ENCODE measurements at places on chromosomes 7 and 10. TPM values are rescaled to one million over a fixed set of nuclear protein-coding genes. Genes with fewer than 3 reads are reported as not detected.

Gene GNG11
- total RNA-seq = not detected

Gene NUTM2B
- 0.45 TPM for total RNA-seq

DNA sequence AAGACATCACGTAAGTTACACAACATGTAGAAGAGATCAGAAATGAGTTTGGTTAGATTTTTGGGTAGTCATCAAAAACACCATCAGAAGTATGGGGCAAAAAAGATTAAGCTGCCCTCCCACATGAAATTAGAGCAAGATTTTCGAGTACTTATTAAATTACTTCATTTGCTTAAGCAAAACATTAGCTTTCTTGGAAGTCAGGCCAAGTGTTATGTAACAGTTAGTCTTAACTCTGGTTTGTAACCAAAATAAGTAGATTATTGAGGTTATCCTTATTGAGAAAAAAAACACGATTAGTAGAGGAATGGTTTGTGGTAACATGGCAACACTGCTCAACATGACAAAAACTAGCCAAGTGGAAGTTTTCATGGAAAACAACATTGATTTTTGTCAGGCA lies 37.9 kb downstream of the HBP1 start:
- no peak for DNase-seq

DNA sequence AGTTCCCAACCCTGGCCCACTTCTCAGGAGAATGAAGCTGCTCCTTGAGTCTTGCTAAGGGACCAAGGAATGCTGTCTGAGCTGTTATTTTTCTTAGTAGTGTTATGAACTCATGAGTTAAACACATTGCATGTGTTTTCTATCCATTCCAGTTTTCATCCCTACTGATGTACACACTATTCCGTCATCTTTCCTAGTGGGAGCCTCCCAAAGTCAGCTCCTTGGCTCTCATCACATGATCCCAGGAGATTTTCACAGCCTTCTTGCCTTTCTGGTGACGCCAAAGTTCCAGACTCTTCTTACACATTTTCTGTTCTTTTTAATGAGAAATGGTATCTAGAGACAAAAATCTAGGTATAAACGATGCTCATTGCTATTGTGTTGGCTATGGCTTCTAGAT lies 8.4 kb upstream of the C10orf71 start:
- DNase-seq = no peak

- no peak for DNase-seq
Measured at GRCh38 chr7:142553216-142553615, 196.1 kb upstream of the PRSS1 start.

DNA sequence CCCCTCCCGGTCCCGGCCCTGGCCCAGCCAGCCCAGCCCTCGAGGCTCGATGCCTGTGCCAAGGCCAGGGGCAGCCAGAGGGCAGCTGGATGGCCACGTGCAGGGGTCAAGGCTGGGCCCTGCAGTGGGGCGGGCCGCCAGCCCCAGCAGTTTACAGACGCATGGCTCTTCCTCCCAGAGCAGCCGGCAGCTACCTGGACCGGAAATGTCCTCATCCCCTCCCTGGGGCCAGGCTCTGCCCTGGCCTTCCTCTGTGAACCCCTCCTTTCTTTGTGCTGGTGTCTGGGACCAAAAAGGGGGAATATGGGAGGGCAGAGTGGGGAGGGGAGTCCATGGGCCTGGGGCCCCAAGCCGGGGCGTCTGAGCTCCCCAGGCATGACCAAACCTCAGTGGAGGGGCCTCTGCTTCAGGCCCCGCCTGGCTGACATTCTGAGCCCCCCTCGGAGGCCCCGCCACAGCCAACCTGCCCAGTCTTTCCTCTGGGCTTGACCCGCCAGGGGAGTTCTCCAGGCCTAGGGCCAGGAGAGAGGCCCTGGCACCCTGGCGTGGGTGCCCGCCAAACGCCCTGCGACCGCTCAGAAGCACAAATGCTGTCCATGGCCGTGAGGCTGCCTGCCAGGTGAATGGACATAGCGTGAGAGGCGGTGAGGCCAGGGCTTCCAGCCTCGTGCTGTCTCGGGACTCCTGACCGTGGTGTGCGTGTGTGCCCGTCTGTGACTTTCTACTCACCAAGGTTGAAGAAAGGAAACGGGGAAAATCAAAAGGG lies 24.7 kb upstream of the AMZ1 start:
- no peak for DNase-seq

DNA sequence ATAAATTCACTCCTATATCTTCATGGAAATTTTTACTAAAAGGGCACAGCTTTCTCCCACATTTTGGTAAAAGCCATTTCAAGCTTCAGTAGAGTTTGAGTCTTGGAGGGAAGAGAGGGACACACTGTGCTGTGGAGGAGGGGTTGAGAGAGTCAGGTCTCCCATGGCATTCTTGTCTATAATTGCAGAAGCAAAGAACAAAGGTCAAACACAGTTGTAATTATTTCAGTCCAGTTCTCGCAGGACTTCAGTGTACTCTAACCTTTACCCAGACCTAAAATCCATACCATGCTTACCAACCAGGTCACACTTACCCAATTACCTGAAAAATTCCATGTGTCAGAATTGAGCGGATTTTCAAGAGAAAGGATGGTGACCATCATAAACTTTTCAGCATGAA lies 298.4 kb downstream of the XPNPEP1 start:
- no peak for DNase-seq

Measured in activated CD4-positive, alpha-beta memory T cell treated with anti-CD3 and anti-CD28 coated beads for 36 hours (primary cell).